ENCODE measurements at places on chromosomes 13 and 19. TPM values are rescaled to one million over a fixed set of nuclear protein-coding genes. Genes with fewer than 3 reads are reported as not detected.

Gene NPAS1
- 9.0 TPM for total RNA-seq

Gene POSTN
- 0.99 TPM for total RNA-seq

Gene CYP4F2
- total RNA-seq = not detected

Gene DAND5
- 0.17 TPM for total RNA-seq

Gene RPS19
- 2,817 TPM for total RNA-seq

Gene TLE6
- total RNA-seq = 2.5 TPM

Gene TMEM161A
- total RNA-seq = 47.8 TPM
